ENCODE measurements at places on chromosomes 5 and 9.

GRCh38 chr9:16191691-16192402 is 639.0 kb downstream of the CCDC171 start:
- DNase-seq, result no peak

- DNase-seq, result no peak
Measured at GRCh38 chr5:36392818-36393217, 91.1 kb upstream of the RANBP3L start.

DNA sequence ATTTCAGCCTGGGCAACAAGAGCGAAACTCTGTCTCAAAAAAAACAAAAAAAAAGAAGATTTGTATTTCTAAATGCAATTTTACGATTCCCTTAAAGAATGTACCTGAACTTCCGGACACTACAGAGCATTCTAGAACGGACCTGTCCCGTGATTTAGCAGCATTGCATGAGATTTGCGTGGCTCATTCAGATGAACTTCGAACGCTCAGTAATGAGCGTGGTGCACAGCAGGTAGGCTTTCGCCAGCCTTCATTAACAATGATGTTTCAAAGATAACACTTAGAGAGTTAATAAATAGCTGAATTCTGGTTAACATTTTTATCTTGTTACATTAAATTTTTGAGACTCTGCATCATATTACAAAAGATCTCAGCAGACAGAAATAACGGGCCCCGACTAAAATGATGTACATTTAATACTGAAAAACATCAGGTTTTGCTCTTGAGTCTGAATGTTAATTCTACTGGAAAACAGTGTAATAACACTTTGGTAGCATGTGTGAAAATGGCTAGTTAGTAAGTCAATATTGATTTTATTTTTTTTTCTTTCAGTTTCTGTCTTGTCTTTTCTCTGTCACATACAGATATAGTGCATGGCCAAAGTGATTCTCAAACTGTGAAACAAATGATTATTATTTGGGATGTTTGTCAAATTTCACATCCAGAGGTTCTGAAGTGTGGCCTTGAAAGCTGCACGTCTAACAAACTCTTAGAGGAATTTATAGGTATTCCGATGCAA is 23.3 kb downstream of the CCNH start:
- DNase-seq, result no peak

- no peak for DNase-seq
Measured at GRCh38 chr5:119371146-119371545, 15.3 kb downstream of the TNFAIP8 start.

GRCh38 chr5:35026280-35026840 is 21.4 kb downstream of the AGXT2 start:
- no peak for DNase-seq

- no peak for DNase-seq
Measured at GRCh38 chr9:112140936-112141335, 34.2 kb downstream of the SUSD1 start.

DNA sequence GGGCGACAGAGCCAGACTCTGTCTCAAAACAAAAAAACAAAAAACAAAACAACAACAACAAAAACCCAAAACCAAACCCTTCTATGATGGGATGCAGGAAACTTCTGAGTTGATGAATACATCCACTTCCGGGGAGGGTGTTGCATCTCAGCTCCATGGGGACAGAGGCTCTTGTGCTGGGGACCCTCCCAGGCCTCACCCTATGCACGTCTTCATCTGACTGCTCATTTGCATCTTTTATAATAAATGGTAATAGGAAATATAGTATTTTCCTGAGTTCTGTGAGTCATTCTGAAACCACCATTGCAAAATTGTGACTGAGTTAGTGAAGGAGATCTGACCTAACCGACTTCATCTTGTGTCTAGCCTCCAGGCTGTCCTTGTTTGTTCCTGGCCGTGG is 109.5 kb upstream of the SLC28A3 start:
- no peak for DNase-seq

GRCh38 chr9:16830806-16831205 is 39.7 kb downstream of the BNC2 start:
- DNase-seq, result no peak

DNA sequence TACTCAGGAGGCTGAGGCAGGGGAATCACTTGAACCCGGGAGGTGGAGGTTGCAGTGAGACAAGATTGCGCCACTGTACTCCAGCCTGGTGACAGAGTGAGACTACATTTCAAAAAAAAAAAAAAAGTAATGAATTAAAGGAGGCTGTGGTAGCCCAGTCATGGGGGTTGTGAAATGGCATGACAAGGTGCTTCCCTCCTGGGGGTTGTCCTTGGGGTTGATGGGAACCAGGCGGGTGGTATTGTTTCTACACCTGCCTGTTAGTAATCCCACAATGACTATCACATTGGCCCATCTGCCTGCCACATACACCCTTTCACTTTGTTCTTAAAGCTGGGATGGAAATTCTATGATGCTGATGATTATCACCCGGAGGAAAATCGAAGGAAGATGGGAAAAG is 5.6 kb downstream of the IDNK start:
- no peak for DNase-seq

All from T-helper 22 cell (primary cell).